RKO (cell line): ENCODE measurements at places on chromosomes 1 and 21.

DNA sequence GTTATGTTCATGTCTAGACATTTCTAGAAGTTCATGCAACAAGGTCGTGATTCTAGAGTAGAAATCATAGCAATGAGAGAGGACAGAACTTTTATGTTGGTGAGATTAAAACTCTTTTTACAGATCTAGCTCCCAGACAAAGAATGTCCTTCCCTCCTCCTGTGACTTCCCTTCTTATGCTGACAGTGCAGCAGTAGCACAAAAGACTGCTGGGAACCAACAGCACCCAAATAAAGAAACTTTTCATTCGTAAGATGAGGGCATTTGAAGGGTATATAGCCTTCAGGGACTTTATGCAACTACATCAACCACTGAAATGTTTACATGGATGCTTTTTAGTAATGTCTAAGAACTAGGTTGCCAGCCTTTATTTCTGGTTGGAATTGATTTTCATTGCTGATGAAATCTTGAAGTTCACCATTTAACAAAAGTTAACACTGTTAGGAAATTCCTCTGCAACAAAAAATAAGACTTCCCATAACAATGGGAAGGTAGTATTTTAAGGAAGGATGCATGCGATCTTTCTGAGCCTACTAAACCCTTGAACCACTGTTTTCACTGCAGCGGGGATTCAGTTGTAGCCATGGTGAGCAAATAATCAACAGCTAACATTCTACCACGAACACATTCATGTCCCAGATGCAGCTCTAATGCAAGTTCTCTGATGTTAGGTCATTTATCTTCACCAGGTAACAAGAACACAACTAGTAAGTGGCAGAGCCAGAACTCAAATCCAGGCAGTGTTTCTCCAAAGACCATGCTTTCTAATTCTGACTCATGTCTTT lies 672.8 kb downstream of the PTPRC start:
- DNase-seq = no peak

- no peak for DNase-seq
Observed at GRCh38 chr1:221940631-221941030, 198.7 kb upstream of the DUSP10 start.

DNA sequence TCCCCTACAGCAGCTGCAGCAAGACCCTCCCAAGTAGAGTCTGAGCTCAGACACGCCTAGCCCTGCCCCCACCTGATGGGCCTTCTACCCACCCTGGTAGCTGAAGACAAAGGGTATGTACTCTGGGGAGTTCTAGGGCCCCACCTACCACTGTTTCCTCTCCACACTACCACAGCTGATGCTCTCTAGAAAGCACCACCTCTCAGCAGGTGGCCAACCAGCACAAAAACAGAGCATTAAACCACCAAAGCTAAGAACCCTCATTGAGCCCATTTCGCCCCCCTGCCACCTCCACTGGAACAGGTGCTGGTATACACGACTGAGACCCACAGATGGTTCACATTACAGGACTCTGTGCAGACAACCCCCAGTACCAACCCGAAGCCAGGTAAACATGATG lies 258.9 kb downstream of the SETD4 start:
- DNase-seq = no peak

DNA sequence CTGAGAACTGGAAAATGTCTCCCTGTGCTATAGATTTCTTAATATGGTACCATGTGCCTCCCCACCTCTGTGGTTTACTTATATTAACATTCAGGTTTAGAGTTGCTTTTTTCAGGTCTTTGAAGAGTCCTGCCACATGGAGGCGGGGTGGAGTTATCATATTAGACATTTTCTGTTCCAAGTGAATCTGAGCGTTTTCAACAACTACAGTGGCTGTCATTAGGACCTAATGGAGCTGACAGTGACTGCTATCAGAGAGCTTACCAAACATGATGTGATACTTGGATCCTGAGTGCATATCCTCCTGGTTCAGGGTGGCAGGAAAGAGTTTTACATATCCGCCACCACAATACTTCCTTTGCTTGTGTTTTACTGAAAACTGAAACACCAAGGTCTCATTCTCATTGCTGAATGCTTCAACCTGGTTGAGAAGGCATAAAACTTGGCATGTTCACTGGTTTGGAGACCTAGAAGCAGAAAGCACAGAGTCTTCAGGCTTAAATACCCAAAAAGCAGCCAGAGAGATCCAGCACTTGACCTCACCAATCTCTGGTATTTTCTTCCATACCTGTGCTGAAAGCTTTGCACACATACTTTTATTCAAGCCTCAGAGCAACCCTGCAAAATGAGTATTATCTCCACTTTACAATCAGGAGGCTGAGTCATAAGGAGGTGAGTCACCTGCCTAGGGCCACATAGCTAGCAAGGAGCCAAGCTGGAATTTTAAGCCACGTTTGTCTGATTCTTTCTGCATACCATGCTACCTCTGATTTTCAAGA lies 47.4 kb upstream of the OSBPL9 start:
- peak; percentile 77 for DNase-seq

DNA sequence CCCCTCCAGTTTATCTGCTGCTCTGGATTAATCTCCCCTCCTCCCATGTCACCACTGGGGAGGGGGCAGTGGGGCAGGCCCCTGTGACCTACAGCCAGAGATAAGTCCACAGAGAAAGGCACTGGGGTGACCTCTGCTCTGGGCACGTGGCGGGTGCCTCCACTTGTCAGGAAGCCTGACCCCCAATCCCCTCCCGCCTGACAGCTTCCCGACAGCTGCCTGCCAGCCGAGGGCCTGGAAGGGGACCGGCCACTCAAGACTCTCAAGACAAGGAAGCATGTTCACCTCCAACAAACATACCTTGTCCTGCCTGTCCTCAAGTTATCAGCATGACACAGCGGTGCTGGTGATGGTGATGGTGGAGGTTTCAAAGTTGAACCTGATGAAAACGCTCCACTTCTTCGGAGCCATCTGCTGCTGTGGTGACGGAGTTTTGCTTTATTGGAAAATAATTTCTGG lies 3.2 kb upstream of the FAAP20 start:
- no peak for DNase-seq

GRCh38 chr21:45248301-45248892 lies 39.3 kb downstream of the POFUT2 start:
- no peak for DNase-seq

DNA sequence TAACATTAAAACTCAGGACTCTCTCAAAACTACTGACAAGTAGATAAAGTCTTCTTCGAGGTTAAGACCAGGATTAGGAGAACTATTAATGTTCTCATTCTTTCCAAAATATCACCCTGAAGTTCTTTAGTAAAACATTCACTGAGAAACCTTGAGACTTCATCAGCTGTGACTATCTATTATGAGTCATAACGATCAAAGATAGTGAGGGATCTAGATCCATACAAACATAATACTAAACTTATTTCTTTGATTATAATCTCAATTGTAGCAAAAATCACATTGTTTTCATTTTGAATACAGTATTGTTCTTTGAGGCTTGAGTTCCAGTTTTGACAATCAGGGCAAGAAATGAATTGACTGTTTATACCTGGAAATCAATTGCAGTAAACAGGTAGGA lies 11.1 kb downstream of the PYHIN1 start:
- no peak for DNase-seq

- DNase-seq = no peak
Observed at GRCh38 chr1:119358636-119359035, 9.9 kb upstream of the HAO2 start.

GRCh38 chr1:4408380-4408779 lies 246.0 kb upstream of the AJAP1 start:
- DNase-seq = no peak

- no peak for DNase-seq
Observed at GRCh38 chr1:225834417-225835329, 24.7 kb downstream of the EPHX1 start.

GRCh38 chr1:89657886-89658285 lies 25.0 kb downstream of the LRRC8C start:
- DNase-seq = no peak

DNA sequence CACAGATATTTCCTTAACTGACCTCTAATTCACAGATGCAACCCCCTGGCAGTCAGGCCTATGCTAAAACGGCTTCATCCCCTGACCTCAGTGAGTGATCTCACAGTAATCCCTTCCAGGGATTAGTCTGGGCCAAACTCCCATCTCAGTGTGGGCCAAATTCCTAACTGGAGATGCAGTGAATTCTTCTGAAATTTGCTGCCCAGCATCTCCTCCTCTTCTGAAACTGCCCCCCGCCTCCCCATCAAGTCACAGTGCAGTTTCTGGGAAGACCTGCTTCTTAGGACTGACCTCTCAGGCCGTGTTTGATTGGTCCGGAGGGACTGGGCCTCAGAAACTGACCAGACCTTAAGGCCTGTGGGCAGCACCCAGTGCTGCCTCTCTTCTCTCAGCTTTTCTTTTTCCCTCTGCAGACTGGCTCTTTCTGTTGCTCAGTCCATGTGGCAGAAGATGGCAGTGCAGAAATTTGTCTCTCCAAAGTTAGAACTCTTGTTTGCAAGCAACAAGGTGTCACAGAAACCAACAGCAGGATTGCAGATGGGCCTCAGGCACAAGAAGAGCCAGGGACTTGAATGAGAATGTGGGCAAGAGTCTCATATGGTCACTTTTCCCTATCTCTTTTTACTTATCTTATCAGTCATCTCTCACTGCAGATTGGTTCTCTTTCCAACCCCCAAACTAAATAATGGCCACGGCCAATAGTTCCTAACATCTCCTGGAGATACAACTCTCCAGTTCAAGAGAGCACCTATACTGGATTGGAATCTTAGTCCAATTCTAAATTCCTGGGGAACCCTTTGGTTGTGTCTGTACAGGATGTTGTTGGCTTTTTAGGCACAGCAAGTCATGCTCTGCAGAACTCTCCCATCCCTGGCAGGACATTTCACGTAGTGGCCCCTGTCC lies 95.5 kb upstream of the RALGPS2 start:
- no peak for DNase-seq

- no peak for DNase-seq
Observed at GRCh38 chr1:43495204-43495603, 35.5 kb upstream of the PTPRF start.

GRCh38 chr21:31556662-31557061 lies 102.8 kb upstream of the SOD1 start:
- DNase-seq = no peak

GRCh38 chr1:205629751-205630150 lies 2.1 kb downstream of the ELK4 start:
- no peak for DNase-seq

DNA sequence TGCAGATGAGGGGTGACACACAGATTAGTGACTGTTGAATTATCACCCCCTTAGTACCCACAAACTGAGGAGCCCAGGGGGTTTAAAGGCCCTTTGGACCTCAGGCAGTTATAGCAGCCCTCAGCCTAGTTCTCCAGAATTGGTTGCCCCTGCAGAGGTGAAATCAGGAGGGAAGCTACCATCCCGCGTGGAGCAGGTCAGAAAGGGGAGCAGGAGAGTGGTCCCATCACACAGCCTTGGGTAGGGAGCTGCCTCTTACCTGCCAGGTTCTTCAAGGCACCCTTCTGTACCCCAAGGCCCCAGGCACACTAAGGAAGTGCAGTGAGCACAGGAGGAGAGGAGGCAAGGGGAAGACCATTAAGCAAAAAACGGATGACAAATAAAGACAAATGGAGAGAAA lies 121.2 kb upstream of the TNR start:
- DNase-seq = no peak

- no peak for DNase-seq
Observed at GRCh38 chr1:78038071-78038470, 7.7 kb upstream of the GIPC2 start.

- no peak for DNase-seq
Observed at GRCh38 chr1:245645406-245645805, 490.6 kb downstream of the KIF26B start.

DNA sequence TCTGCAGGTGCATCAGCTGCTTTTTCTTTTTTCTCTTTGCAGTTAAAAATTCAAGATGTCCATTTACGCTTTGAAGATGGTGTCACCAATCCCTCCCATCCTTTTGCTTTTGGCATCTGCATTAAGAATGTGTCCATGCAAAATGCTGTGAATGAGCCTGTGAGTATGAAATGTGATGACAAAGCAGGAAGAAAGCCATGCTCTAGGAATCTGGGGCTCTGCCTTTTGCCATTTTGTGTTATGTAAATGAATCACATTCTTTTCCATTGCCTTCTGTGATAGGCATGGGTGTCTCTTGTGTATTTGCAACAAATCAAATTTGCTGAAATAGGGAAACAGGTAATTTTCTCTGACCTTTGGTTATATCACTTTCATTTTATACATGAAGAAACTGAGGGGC lies 19.4 kb downstream of the VPS13D start:
- peak; percentile 14 for DNase-seq

DNA sequence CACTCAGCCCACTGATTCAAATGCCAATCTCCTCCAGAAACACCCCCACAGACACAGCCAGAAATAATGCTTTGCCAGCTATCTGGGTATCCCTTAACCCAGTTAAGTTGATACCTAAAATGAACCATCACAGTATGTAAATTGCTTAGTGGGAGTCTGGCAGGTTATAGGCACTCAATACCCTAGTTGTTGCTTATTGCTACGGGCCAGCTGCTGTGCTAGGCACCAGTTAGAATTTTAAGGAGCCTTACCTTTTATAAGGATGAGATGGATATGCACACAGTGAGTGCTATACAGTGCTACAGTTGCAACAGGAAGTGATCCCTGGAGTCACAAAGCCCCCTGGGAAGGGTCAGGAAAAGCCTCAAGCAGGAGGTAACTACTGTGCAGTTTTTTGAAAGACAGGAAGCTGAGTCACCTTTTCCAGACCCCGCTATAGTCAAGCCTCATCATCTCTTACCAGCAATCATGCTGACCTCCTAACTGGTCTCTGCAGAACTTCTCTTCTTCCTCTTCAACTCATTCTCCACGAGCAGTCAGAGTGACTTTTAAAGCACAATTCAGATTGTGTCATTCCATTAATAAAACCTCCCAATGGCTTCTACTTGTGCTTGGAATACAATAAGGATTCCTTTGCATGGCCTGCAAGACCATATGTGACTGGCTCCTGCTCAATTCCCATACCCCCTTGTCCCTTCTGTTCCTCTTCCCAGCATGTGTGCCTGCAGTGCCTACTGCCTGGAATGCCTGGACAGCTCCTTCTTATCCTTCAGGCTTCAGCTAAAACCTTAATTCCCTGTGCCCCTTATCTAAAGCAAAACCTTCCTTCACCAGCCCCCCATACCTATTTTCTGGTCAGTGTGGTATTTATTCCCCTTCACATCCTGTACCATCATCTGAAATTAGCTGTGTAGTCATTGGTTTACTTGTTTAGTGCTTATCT lies 10.4 kb upstream of the TLR5 start:
- peak; percentile 48 for DNase-seq

- DNase-seq = no peak
Observed at GRCh38 chr1:51794868-51795267, 83.7 kb downstream of the NRDC start.

GRCh38 chr1:36769886-36770830 lies 264.2 kb downstream of the GRIK3 start:
- no peak for DNase-seq

- DNase-seq = no peak
Observed at GRCh38 chr1:172431204-172431603, 10.7 kb downstream of the C1orf105 start.

GRCh38 chr1:15993666-15994065 lies 10.4 kb upstream of the SRARP start:
- DNase-seq = no peak
